ENCODE measurements at places on chromosomes 5 and 9.

DNA sequence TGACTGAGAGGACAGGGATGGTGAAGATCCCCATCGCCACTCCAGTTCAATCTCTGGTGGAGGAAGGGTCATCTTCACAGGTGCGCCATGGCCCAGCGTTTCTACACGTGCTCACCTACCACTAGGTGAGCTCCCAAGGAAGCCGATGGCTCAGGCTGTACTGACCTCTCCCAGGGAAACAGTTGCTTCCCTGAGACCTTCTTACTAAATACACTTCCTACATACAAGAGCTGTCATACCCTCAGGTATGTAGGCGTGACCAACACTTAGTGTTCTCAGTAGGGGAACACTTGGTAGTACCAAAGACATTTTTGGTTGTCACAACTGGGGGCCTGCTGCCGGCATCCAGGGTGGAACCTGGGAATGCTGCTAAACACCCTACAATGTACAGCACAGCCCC, 75.2 kb downstream of the TENT4A start:
- DNase-seq: no peak

GRCh38 chr5:56564541-56565282, 250.6 kb upstream of the MAP3K1 start:
- no peak for DNase-seq

GRCh38 chr5:9544502-9545135, 1.3 kb downstream of the SEMA5A start:
- DNase-seq: no peak

- DNase-seq: no peak
Measured at GRCh38 chr9:8733131-8733954, 933.8 kb upstream of the DMAC1 start.
